ENCODE measurements at places on chromosomes 2 and 18. TPM values are rescaled to one million over a fixed set of nuclear protein-coding genes. Genes with fewer than 3 reads are reported as not detected.

DNA sequence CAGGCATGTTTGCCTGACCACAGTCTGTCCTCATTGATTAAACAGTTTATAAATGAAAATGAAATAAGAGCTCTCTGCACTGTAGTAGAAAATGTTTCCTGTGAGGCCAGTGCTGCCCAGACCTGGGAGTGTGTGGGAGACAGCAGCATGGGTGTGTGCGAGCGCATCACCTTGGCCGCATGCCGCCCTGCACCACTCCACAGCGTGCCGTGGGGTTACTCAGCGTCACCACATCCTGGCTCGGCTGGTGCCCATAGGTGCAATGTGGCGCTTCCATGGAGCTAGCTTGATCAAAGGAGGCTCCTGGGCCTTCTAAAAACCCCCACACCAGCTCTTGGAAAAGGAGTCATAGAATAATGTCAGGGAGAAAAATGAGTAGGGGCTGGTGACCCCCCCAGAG, 76.0 kb upstream of the EPC2 start:
- no peak for DNase-seq

SERTAD2 gene
- total RNA-seq: 9.6 TPM

DNA sequence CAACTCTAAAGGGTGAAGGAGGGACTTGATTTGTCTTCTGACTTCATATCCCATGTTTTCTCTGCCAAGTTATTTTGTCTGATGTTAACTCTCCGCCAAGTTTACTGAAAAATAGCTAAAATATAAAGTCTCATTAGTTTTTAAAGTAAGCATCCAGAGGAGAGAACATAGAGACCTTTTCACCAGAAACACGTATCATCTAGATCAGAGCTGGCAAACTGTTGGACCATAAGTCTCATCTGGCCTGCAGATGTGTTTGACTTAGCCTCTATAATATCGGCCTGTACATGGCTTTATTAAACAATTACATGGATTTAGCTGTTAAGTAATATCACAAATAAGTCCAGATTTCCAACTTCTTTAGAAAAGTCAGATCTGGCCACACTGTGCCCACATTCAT, 182.6 kb downstream of the PLCL1 start:
- no peak for DNase-seq

DNA sequence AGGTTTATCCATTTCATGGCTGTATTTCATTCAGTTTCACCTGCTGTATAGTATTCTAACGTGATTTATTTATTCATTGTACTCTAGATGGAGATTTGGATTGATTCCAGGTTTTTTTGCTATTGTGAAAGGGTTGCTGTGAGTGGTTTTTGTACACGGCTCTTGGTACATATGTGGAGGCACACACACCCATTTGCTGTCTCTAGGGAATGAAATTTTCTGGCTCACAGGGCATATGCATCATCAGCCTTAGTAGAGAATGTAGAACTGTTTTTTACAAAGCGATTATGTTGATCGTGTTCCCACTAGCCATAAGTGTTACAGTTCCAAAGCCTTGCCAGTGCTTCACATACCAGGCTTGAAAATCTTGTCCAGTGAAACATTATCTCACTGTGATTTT, 5.1 kb downstream of the SPTBN1 start:
- DNase-seq: no peak

CABYR gene
- 0.67 TPM for total RNA-seq

GRCh38 chr2:171921970-171922229, 361 bp upstream of the HAT1 start:
- no peak for DNase-seq

PROKR1 gene
- not detected for total RNA-seq

- DNase-seq: peak; percentile 42
Measured at GRCh38 chr2:176160251-176160985, 3.3 kb downstream of the HOXD3 start.

ALLC gene
- total RNA-seq: not detected

DNA sequence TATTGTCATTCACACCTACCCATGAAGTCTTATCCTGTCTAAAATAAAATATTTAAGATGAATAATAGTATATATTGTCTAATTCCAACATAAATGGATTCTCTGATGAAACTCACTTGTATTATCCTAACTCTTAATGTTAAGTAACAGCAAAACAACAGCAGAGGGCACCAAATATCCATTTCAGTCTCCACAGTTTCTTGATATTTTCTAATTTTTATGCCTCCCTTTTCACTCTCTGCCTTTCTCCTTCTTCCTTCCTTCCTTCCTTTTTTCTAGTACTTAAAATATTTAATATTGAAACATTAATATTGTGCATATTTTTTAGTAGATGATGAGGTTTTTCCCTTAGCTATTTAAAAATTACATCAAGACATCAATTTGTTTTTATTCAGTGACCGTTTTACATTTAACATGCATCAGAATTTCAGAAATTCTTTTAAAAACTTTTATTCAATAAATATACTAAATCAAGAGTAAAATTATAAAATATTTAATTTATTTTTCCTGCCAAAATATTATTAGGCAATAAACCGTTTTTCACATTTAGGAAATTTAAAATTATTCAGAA, 97.6 kb downstream of the WDR7 start:
- no peak for DNase-seq

RAB11FIP5 gene
- total RNA-seq: 9.1 TPM

DNA sequence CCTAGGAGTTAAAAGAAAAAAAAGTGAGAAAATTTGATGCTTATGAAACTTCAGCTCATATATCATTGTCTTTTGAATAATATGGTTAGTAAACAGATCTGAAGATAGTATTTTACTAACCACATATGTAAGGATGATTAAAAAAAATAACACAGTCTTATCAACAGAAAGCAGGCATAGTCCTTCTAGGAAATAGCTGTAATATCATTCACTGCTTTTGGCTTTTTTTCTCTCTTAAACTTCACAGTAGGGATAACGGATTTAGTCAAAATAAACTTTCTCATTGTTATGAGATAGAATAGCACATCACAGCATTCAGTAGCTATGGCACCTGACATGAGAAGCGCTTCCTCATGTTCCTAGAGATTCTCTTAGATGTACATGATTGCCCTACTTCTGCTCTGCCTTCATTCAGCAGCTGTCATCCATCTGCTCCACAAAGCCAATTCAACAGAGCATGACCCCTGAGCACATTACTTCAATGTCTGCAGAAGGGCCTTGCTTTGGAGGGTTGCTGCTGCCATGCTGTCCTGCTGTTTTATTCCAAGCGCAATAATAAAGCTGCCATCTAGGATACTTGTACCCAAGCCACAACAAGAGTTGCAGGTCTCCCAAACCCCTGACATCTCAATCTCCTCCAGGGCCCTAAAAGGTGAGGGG, 67.0 kb downstream of the TTC21B start:
- DNase-seq: no peak

- no peak for DNase-seq
Measured at GRCh38 chr2:154591294-154591820, 107.1 kb upstream of the KCNJ3 start.

EFR3B gene
- total RNA-seq: 1.2 TPM

GRCh38 chr2:20704886-20705285, 37.9 kb downstream of the GDF7 start:
- DNase-seq: no peak

DNA sequence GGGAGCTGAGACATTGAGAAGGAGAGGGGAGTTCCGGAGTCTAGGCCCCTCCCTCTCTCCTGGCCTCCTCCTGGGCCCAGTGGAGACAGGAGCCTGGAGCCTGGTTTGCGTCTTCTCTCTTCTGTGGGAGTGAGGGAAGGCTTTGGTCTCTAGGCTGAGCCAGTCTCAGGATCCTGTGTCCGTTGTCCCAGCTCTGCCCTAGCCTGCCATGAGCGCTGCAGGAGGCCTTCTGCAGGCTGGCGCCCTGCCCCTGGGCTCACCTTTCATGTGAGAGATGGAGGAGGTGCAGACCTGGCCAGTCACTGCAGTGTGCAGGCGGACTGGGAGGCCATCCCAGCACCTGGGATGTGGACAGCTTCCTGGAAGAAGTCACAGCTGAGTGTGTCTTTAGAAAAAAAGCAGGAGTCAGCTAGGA, 8.7 kb downstream of the IMPA2 start:
- DNase-seq: no peak

GRCh38 chr2:199762963-199763362, 88.0 kb downstream of the FTCDNL1 start:
- DNase-seq: no peak

- no peak for DNase-seq
Measured at GRCh38 chr2:64807417-64807816, 153.7 kb upstream of the SERTAD2 start.

DNA sequence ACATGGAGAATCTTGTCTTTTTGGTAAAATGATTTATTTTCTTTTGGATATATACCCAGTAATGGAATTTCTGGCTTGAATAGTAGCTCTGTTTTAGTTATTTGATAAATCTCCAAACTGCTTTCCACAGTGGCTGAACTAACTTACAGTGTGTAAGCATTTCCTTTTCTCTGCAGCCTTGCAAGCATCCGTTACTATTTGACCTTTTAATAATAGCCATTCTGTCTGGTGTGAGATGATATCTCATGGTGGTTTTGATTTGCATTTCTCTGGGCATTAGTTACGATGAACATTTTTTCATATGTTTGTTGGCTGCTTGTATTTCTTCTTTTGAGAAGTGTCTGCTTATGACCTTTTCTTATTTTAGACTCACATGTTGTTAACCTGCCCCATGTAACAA, 190.2 kb downstream of the GALR1 start:
- DNase-seq: no peak

CYP27A1 gene
- 138 TPM for total RNA-seq

DNA sequence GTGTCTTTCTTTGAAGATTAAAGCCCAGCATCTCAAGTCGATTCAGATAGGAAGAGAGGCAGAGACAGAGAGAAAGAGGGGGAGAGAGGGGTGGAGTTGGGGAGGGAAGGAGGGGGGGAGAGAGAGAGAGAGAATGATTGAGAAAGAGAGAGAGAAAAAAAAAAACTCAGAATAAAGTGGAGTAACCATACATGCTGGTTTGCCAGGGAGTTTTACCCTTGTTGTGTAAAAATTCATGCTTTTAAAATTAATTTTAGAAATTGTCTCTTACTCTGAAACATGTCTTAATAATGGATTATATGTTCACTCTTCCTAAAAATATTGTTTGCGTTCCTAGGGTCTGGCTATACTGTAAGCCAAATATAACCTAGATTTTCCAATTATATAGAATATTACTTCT, 908.5 kb downstream of the DSC3 start:
- DNase-seq: no peak

GPAT2 gene
- 1.7 TPM for total RNA-seq

NDC80 gene
- 0.54 TPM for total RNA-seq

DNA sequence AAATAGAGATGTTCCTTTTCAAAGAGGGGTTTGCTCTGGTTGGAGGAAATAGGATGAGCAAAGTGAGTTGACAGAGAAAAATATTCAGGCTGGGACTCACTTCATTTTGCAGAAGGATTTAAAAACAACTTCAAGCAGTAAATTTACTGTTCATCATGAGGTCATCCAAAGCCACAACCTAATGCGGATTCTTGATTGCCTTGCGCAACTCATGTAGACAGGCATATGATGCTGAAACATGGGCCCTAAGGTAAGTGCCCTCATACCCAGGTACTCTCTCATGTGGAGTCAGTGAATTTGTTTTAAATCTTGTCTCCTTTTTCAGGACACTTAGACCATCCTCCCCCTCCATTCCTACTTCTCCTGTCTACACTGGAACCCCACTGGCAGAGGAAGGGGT, 51.9 kb upstream of the LYPD1 start:
- DNase-seq: no peak

DNA sequence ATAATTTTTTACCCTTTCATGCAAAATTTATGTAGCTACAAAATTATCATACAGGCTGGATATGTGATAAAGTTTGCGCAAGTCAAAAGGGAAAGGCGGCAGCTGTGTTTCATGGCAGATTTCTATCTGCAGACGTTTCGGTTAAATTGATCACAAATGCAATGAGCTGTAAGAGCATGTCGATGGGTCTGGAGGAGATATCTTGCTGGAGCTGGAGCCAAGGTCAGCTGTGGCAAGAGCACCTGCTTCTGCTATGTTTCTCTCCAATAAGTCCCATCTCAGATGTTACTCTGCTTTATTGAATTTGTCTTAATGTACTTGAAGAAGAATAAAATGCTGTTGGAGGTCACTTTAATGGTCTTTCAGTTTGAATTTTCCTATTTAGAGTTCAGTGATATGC, 749.7 kb downstream of the CNTNAP5 start:
- no peak for DNase-seq

DNA sequence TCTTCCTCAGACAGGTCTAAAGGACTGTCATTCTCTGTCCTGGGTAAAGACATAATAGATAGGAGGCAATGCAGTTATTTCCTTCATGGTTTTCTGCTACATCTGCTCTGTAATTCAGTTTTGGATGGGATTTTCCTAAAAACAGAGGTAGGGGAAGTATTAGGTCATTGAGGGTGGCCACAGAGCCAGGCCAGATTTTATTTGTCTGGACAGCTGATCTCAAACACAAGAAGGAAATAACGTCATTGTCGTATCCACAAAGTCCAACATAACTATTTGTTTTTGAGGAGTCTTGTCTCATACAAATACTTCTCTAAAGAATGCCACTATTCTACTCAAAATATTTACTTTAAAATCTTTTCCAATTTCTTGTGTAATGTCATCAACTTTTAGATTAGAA, 154.8 kb upstream of the MAP2 start:
- DNase-seq: no peak

DNA sequence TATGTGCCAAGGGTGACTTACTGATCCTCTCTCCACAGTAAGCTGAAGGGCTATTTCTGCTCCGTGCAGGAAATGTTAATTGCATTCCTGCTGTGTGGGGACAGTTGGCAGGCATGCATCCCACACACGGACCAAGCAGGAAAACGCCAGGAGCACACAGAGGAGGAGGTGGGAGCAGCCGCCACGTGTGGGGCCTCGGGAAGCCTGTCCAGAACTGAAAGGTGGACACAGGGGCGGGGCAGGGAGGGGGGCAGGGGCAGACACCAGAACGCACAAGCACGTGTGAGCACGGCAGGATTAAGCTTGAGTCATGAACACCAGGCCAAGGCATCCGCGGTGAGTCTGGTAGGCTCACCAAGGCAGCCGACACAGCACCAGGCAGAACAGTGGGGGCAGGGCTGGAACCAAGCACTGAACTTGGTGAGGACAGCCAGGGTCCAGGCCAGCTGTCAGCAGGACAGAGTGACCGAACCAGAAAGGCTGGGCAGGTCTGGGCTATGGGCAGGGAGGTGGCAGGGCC, 177.1 kb downstream of the EIPR1 start:
- DNase-seq: no peak

DNA sequence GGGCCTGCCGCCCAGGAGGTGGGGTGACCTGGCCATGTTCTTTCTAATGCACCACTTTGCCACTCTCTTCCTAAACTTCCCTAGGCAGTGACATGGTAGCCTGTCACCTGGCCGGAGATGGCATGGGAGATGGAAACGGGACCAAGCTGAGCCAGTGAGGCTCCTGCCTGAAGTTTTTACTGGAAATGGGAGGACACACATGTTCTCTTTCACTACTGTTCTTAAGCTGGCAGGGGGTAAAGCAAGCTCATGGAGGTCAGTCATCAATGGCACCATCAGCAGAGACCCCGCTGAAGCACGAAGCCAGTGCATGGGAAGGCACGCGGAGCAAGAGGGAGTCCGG, 50.7 kb downstream of the ATIC start:
- no peak for DNase-seq

- DNase-seq: no peak
Measured at GRCh38 chr18:57806201-57806977, 3.3 kb upstream of the ATP8B1 start.

All from Peyer's patch (tissue), 4 donors.